ENCODE measurements at places on chromosomes 5 and 9.

GRCh38 chr9:21030389-21031035 lies 928 bp downstream of the HACD4 start:
- no peak for DNase-seq

GRCh38 chr9:82255481-82256176 lies 267.1 kb downstream of the SPATA31D1 start:
- DNase-seq: no peak

- no peak for DNase-seq
Measured at GRCh38 chr9:116075191-116075590, 78.4 kb upstream of the PAPPA start.

- DNase-seq: no peak
Measured at GRCh38 chr5:76479973-76480667, 77.0 kb downstream of the IQGAP2 start.

DNA sequence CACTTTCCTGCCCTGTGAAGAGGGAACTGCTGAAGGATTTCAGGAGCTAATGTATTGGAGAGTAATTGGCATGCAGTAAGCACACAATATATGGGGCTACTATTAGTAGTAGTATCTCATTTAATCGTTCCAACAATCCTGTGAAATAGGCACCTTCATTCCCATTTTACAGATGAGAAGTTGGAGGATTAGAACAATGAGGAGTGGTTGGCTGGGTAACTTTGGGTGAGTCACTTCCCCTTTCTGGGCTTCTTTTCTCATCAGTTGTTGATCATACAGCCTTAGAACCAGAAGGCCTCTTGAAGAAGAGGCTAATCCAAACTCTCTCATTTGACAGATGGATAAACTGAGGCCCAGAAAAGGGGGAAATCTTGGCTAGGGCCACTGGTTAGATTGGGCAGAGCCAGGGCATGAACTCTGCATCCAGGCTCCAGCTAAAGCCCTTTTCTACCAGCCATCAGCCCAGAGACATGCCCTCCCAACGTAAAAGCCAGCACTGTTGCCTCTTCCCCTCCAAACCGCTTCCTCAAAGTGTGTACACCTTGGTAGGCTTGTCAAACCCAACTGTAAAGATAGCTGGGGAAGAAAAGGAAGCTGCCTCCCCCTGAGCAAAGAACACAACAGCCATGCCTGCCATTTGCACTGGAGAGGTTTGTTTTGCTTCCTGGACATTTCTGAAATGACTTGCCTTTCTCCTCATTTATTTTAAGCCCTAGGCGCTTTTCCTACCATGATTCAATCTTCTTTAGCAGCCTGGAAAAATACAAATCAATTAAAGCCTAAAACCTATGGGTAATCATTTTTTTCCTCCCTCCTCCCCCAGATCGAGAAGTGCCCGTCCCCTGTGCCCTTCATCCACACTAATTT lies 992 bp downstream of the SPACA9 start:
- no peak for DNase-seq

- no peak for DNase-seq
Measured at GRCh38 chr5:64632251-64632650, 58.1 kb upstream of the SHISAL2B start.

DNA sequence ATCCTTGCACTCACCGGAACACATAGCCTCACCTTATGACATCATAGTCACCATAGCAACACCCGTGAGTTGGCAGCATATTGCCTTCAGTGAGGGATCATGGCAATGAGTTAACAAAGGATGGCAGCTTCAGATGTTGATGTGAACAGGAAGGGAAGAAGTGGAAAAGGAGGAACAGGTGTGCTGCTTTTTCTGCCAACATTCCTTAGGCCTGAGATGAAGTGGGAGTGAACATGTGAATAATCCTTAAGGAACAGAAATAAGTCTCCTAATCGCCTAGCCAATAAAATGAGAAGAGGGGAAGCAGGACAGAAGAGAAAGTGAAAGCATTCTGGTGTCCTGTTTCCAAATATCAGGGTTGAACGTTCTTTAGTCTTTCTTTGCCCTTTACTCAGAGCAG lies 360.0 kb downstream of the BRINP1 start:
- DNase-seq: peak; percentile 70

DNA sequence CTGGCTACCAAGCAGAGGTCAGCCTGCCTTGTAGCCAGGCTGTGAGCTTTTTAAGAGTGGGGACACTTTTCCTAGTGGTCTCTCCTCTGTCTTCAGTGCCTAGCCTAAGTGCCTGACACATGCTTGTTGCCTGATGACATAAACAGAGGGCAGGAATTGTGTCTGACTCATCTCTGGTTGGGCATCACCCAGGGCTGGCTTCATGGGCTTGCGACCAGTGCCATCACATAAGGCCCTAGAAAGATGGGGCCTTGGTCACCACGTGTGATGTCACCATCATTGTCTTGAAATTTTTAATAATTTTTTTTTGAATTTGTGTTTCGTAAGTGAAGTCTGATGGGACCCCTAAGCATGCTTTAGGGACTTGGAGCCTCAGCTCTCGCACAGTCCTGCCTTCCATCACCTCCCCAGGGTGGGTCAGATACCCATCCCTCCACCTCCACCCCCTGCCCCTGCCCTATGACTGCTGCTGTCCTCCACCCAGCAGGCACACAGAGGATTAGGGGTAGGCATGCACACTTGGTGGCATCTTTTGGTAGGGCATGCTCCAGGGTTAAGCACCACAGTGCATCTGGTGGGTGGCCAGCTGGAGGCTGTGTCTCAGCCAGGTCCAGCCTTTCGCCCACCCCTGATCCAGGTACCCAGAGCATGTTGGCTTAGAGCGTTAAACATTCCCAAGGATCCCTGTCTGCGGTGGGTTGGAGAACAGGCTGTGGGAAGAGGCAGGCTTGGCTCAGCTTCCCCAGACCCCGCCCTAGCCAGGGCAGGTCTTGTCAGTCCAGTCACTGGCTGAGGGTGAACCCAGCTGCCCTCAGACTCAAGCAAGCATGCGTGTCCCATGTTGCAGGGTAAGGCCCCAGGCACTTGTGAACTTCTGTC lies 80.1 kb upstream of the SH3PXD2B start:
- DNase-seq: no peak

Measured in NCI-H774 (cell line).